Inflammatory macrophage treated with lipopolysaccharide for 1 hour (primary cell): ENCODE measurements at places on chromosomes 5 and 9.
A peak's percentile ranks its signal among the peaks of the same experiment; 100 is the strongest.

DNA sequence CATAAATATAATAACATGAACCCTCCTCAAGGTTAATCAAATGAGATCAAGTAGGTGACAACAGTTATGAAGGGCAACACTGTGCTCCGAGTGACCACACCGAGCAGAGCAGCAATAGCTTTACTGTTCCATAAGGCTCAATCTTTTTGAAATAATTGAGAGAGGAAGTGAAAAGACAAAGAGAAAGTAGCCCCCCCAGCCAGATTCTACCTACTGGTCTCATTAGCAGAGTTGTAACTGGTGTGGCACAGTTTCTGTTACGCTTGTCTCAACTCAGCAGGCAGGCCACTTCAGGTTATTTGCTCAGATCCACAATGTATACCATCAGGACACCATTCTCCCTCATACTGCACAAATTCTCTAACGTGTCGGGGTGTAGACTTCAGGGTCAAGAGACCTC lies 14.0 kb downstream of the PRUNE2 start:
- no peak for DNase-seq

GRCh38 chr9:136584934-136585333 lies 39.1 kb upstream of the NOTCH1 start:
- no peak for DNase-seq

- no peak for DNase-seq
These were observed 314.7 kb upstream of the ADAMTSL1 start for GRCh38 chr9:18159254-18159653.

DNA sequence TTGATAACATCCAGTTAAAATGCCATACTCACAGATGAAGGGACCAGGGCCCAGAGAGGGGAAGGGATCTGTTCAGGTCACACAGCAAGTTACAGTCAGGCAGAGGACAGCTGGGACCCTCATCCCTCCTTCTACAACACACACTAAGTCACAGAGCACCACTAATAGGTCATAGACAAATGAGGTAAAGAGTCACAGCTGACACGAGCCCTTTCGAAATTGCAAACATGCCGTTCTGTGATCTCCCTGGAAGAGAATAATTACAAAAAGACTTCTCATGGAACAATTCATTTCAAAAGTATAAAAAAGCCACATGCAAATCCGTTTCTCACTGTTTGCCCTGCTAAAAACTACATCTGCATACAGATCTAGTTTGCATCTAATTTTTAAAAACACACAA lies 15.5 kb downstream of the IGFBPL1 start:
- DNase-seq = no peak

DNA sequence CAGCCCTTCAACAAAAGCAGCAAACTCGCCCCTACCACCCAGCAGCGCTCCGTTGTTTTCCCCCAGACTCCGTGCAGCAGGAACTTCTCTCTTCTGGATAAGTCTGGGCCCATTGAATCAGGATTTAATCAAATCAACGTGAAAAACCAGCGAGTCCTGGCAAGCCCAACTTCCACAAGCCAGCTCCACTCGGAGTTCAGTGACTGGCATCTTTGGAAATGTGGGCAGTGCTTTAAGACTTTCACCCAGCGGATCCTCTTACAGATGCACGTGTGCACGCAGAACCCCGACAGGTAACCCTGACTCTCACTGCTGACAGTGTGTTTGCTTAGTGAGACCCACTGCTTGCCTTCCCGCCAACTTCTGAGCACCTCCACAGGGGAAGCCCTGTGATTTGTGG lies 81.8 kb downstream of the PRDM6 start:
- DNase-seq = no peak

DNA sequence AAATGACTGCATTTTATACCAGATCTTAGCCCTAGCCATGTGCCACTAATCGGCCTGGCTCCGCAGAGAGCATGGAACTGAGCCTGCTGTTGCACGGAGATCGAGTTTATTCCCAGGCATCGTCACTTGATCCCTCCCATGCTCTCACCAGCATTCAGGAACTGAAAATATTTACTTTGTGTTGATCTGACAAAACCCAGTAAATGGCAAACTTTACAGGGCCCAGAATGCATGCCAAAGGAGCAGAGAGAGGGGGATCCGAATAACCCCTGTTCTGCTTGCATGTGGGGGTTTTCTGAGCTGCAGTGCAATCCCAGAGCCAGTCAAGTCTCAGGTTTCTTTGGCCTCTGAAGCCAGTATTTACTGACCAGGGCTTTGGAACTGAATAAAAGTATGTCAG lies 87.3 kb downstream of the GAS1 start:
- DNase-seq = no peak

DNA sequence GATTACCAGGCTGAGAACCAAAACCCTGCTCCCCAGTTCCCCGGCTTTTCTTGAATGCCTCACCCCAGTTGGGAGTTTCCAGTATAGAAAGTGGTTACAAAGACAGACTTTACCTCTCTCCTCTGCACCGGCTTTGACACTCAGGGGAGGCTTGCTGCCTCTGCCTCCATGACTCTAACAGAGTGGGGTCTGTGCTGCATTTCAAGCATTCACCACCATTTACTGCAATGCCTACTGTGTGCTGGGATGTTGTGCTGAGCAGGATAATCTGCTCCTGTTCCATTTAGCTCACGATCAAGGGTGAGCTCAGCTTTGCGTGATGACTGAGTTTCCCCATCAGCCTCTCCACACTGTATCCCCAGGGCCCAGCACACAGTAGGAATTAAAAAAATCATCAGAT lies 39.9 kb upstream of the AKNA start:
- no peak for DNase-seq

GRCh38 chr9:27404661-27405060 lies 107.7 kb upstream of the EQTN start:
- DNase-seq = no peak

- no peak for DNase-seq
These were observed 1.5 kb downstream of the TRIM41 start for GRCh38 chr5:181224390-181225229.

GRCh38 chr9:98218562-98219363 lies 26.3 kb upstream of the CORO2A start:
- no peak for DNase-seq

DNA sequence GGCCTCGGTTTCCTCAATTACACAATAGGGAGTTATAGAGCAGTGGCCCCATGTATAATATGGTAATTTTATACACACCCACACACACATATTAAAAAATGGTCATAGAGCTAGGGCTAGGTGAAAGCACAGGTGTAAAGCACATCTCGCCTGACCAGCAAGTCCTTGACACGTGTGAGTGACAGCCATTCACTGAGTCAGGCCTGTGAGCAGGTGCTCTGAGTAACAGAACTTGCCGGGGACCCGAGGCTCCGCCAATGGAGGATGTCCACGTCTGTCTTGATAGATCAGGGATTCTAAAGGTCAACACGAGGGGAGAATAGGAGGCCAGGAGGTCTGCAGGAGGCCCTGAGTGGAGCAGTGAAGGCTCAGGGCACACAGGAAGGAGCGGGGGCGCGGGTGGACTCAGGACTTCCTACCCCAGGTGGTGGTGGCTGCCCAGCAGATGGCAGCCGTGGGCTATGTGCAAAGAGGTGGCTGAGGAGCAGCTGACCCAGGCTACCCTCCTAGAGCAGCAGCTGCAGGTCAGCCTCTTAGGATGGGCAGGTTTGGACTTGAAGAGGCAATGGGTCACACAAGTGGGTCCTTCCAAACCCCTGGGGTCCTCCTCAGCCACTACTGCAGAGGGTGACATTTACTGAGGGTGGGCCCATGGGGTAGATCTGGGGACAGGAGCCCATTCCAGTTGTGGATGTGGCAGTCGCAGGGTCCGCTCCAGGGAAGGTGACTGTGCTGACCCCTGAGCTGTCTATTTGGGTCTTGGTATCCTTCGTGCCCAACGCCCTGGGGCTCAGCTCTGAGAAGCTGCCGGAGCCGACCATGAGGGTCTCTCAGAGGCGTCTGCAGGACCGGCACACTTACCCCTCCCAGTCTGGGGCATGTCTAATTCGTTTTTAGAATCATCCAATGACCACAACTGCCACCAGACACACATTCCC lies 45.9 kb downstream of the PRRT1B start:
- peak; percentile 72 for DNase-seq

DNA sequence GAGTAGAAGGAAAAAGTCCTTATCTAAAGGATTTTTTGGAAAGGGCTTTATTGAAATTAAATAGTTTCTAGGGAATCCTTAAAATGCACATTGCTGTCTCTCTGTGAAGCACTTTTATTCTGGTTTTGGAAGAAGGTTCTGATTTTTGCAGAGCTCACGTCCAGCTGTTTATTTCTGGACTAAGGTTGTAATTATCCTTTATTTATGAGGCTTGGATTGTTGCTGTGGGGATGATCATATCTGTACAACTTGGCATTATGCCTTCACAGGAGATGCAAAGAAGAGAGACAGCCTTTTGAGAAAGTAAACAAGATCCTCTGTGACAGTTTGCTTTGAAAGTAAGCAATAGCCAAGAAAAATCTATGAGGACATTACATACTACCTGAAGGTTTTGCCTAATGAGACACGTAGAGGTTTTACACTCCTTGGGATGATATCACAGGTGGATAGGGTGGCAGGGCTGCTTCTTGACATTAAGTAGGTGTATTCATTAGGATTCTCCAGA lies 14.6 kb downstream of the SMARCA2 start:
- no peak for DNase-seq

- no peak for DNase-seq
These were observed 336.3 kb downstream of the KDM4C start for GRCh38 chr9:7094052-7094451.

GRCh38 chr5:116747881-116748280 lies 173.3 kb upstream of the SEMA6A start:
- no peak for DNase-seq

DNA sequence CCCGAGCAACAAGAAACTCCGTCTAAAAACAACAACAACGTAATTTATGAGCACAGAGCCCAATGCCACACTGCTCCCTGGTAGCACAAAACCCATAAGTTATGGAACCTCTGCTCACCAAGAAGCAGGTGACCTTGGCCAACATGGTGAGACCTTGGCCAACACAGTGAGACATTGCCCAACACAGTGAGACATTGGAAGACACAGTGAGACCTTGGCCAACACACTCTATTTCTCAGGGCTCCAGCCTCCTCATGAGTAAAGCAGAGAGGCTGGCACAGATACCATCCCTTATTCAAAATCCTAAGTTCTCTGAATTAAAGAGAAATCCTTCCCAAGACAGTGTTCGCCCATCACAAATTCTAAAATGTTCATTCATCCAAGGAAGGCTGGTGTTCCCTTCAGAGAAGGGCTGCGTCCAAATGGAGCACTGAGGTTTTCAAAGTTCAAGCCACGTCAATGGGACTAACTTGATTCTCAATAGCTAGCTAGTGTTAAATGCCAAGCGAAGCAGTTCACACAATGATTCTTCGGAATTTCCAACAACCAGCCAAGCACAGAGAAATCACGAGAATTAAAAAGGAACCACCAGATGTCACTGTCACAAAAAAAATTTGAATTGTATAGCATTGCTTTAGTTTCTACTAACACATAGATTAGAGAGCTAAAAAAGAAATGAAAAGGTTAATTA lies 29.5 kb downstream of the TTC39B start:
- DNase-seq = peak; percentile 57

DNA sequence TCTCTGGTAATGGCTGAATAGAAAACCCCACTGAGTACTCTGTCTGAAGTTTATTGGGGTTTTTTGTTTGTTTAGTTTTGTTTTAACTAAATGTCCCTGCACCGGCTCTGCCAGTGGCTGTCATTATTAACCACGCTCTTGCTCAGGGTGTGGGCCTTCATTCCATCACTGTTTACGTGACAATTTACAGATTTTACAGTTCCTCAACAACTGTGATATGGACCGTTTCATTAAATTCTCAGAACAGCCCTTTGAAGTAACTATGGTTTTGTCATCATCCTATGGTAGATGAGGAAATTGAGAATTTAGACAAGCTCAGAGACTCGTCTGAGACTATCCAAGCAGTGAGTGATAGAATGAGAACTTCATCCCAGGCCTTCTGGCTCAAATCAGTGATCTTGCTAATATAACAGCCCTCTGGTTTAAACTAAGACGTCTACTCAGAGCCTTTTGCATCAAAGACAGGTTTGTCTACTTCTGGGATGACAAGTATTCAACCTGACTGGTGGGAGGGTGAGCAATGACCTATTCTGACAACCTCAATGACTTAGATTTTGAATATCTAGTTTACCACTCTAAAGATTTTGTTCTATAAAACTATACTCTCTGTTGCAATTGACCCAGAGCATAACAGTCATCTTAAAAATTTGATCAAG lies 77.3 kb upstream of the MAP3K1 start:
- DNase-seq = no peak

- DNase-seq = no peak
These were observed 28.9 kb downstream of the TBC1D2 start for GRCh38 chr9:98226516-98226915.

- peak; percentile 32 for DNase-seq
These were observed 353.6 kb downstream of the SLIT3 start for GRCh38 chr5:168947212-168947868.

GRCh38 chr5:151696470-151697061 lies 9.9 kb upstream of the SPARC start:
- peak; percentile 31 for DNase-seq

DNA sequence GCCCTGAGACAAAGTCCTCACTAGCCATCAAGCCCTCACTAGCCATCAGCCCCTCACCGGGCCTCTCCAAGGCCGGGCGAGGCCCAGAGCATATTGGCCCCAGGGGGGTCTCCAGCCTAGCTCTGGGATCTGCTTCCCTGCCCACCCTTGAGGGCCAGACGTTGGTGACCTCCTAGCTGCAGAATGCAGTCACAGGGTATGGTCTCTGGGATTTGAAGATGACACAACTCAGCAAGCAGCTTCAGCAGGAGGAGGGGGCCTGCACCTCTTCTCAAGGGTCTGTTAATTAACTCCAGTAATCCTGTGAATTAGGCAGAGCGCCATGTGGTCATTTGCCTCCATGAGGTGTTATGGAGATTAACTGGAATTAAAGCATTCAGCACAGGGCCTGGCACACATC lies 116.9 kb upstream of the SPOCK1 start:
- no peak for DNase-seq

- peak; percentile 20 for DNase-seq
These were observed 119.9 kb downstream of the KDM4C start for GRCh38 chr9:6877671-6878161.

GRCh38 chr9:93582115-93582514 lies 5.7 kb downstream of the PHF2 start:
- DNase-seq = no peak

DNA sequence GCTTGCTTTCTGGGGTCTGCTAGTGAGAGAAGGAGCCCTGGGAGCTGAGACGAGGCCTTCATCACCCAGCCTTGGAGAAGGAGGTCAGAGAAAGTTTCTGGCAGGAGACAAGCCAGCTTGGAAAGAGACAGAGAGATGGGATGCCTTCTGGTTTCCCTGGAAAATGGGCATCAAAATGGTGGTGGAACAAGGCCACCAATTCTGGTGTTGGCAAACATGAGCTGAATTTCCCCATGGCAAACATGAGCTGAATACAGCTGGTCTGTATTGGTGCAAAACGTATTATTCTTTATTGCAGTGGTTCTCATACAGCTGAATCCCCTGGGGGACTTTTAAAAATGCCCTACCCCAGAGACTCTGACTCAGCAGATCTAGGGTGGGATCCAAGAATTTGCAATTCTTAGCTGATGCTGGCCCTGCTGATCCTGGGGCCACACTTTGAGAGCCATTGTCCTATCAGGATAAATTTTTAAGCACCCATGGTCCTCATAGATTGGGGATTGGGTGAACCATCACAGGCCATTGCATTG lies 39.1 kb upstream of the S1PR3 start:
- no peak for DNase-seq
